ENCODE measurements at places on chromosomes 7 and 10. TPM values are rescaled to one million over a fixed set of nuclear protein-coding genes. Genes with fewer than 3 reads are reported as not detected.

- no peak for DNase-seq
Measured at GRCh38 chr10:132149271-132149670, 37.5 kb upstream of the DPYSL4 start.

GRCh38 chr10:129958629-129959543, 5.2 kb downstream of the EBF3 start:
- no peak for DNase-seq

DNA sequence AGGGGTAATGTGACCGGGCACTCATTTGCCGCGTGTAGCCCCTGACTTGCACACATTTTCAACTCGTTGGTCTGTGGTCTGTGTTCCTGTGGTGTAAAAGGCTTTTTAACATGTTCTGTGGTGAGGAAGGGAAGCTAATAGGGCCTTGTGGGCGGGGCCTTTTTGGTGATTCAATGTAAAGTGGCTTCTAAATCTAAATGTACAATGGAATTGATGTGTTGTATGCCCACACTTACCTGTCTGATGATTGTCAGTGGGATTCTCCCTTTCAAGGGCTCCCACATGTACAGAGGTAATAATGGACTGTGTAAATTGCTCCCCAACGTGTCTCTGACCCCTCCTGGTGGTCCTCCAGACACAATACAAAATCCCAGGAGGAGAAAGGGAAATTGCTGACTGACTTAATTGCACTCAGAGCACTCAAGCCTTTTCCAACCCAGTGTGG, 43.1 kb upstream of the GATAD1 start:
- DNase-seq: no peak

The IL6 gene
- 18.3 TPM for total RNA-seq

- no peak for DNase-seq
Measured at GRCh38 chr7:36523371-36524101, 133.9 kb downstream of the ANLN start.

The PLAU gene
- 115 TPM for total RNA-seq

The MTG1 gene
- total RNA-seq: 38.5 TPM

DNA sequence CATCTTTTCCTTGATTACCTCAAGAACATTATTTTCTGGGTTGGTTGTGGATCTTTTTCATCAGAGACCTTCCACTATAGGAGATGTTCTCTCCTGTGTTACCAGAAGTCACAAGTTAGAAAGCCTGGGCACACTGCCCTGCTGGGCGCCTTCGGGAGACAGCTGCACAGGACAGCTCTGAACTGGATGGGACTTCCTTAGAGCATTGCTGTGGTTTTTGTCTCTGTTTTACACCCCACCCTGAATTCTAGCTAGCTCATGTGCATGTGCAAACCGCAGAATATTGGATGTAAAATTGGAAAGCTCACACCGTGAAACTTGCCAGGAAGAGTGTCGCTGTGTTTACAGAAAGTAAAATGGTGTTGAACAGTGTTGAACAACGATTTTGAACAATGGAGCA, 54.4 kb upstream of the SEC61G start:
- DNase-seq: no peak

- no peak for DNase-seq
Measured at GRCh38 chr7:22765609-22766008, 38.6 kb downstream of the IL6 start.

GRCh38 chr7:69598487-69599285, 411 bp downstream of the AUTS2 start:
- DNase-seq: no peak

DNA sequence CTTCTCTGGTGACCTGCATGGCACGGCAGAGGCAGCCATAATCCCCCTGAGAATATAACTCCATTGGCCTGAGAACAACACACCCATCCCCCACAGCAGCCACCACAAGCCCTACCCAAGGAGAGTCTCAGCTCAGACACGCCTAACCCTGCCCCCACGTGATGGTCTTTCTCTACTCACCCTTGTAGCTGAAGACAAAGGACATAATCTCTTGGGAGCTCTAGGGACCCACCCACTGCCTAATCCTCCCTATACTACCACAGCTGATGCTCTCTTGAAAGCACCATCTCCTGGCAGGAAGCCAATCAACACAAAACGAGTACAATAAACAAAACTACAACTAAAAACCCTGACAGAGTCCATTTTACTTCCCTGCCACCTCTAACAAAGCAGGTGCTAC, 30.7 kb upstream of the HPSE2 start:
- no peak for DNase-seq

- DNase-seq: peak; percentile 93
Measured at GRCh38 chr7:102125127-102125596, 161.5 kb upstream of the SH2B2 start.

DNA sequence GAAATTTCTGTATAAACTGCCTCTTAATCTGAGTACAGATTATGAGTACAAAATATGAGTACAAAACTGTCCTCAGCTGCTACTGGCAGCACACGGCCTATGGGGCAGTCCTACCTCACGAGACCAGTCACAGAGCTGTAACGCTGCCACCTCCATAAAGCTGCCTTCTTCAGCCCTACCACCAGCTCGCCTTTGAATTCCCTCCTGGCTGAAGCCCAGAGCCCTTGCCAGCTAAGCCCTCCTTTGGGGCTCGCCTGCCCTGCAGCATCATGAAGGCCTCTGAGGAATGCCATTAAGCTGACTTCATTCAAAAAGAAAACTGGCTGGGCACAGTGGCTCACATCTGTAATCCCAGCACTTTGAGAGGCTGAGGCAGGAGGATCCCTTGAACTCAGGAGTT, 180.0 kb upstream of the SH2B2 start:
- no peak for DNase-seq

DNA sequence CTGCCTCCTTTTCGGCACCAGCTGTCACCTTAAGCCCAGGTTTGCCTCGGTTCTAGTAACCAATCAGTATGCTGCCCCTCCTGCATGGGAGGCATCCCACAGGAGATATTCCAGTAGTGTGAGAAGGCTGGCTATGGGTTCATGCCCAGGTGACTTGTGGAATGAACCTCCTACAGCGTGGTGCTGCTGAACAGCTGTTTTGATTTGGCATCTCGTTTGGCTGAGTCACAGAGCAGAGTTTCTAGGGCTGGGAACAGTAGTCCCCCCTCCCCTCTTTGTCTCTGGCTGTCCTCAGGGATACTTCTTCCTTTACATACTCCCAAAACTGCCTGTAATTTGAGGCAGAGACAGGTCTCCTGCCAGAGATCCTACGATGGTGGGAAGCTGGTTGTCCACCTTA, 16.1 kb downstream of the R3HCC1L start:
- DNase-seq: peak; percentile 56

Measured in IMR-90 (cell line).